Amniotic epithelial cell (primary cell): ENCODE measurements at places on chromosomes 5 and 9.

- DNase-seq = no peak
Observed at GRCh38 chr9:99050924-99051323, 54.0 kb upstream of the TGFBR1 start.

DNA sequence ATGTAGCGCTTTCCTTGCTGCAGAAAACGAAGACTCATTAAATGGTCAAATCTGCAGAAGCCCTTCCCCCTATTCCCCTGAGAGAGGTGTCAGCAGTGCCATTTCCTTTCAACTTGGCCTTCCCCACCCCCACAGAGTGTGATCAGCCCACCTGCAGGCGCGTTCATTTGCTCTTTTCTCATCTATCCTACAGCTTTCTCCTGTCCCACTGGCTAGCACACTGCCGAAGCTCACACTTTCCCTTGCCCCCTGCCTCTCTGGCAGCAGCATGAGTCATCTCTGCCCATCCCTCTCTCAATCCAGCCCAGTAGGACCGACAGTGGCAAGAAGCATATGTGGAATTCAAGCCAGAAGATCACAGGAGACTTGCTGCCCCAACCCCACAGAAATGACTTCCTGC is 213.8 kb downstream of the FAM114A2 start:
- DNase-seq = no peak

DNA sequence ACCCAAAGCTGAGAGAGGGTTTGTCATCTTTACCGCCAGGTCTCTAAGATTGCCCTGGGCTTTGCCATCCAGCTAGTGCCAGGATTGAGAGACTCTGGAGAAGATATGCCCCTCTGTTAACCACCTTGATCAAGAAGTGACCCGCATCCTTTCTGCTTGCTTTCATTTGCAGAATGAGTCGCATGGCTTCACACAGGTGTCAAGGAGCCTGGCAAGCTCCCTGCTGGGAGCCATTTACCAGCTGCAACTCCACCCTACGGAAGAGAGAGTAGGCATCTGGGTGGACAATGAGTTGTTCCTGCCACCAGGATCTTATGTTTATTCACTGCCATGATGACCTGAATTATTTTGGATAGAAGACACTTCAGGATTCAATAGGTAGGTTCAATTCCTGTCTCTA is 43.0 kb downstream of the HSD17B3 start:
- no peak for DNase-seq

DNA sequence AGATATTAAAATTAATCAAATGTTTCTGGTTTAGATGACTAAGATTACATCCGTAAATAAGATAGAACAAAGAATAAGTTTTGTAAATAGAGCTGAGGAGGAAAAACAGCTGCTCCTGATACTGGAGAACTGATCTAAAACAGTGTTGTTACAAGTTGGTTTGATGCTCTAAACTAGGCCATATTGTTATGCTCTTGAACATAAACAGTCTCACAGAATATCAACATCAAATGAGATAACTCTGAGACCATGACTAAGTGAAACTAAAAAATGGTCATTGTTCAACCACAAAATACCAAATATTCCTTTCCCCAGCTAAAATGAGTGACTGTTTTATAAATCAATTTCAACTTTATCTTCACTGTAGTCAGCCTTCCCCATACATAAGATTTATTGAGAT is 16.5 kb upstream of the SRFBP1 start:
- DNase-seq = peak; percentile 31

- no peak for DNase-seq
Observed at GRCh38 chr5:3393920-3394597, 201.6 kb upstream of the IRX1 start.

GRCh38 chr9:114429488-114429887 is 41.7 kb upstream of the AKNA start:
- DNase-seq = no peak

DNA sequence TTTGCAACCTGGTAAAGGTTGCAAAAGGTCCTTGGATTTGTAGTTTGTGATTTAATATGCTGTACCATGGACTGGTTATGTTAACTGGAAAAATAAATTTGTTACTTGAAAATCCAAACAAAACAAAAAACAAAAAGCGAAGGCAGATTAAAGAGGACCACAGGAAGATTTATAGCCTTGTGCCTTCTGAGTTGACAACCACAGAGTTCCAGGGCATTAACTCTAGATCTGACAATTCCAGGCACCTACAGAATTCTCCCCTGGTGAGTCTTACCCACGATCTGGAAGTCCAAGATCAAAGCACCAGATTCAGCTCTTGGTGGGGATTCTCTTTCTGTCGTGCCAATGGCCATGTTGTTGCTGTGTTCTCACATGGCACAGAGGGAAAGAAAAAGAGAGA is 107.9 kb upstream of the SELENOP start:
- no peak for DNase-seq

GRCh38 chr5:108681079-108681921 is 66.4 kb upstream of the FER start:
- DNase-seq = peak; percentile 76

DNA sequence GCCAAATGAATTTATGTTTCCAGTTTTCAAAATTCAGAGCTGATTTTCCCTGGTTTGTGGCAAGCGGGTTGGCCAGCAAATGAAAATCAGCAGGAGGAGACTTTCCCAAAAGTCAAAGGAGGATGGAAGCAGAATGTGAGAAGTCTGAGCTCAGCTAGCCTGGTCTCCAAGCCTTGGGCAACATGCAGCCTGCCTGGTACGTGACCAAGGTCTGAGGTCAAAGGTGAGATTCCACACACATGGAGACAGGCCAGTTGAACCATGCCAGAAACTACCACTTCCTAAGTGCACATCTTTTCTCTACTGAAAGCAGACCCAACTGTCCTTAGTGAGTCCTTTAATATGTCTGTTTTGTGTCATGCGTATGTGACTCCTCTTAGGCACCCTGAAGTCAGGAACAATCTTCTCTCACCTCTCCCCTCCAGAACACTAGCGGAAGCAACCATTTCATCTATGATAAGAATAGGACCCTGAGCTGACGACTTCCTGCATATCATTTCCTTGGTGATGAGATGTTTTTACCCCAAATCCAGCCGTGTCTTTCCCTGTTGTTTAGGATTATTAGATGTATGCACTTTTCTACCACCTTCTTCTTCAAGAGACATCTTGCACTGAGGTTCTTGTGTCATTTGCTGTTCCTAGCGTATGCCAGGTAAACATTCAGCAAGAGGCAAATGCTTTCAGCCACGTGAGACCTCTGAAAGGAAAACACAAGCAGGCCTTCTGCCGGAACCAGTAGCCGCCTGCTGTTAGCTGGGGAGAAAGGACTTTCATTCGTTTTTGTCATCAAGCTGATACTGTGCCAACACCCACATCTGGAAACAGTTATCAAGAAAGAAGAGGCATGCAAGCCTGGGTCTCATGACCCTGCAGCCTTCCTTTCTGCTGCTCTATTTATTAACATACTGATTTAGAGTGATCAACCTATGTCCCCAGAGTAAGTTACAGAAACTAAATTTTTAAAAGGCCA is 9.7 kb upstream of the TGFBI start:
- peak; percentile 91 for DNase-seq

GRCh38 chr9:13330396-13331004 is 51.0 kb upstream of the MPDZ start:
- peak; percentile 3 for DNase-seq

- no peak for DNase-seq
Observed at GRCh38 chr5:79011869-79012268, 26.8 kb upstream of the ARSB start.

DNA sequence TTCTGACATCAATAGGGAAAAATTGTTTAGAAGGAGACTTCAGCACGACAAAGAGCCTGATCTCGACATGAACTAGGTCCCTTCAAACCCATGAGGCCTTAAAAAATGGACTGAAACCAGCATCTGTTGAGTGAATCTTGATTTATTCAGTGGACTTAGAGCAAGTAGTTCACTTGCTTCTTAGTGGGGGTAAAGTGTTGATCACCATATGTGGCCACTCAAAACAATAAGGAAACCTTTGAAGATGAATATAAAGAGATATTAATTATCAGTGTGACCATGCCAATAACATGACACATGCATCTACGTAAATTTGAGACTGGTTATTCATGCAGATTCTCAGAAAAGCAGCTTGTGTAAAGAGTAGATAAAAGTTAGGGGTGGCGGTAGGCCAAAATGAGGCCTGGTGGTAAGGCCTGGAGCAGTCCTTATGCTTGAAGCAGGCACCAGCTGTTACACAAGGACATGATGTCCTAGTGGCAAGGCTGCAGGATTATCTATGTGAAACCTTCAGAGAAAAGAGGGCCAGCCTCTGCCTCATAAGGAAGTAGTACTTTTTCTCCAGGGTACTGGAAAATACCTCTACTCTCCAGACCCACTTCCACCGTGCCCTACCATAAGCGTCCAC is 61.3 kb downstream of the S1PR3 start:
- peak; percentile 54 for DNase-seq

- DNase-seq = no peak
Observed at GRCh38 chr5:78644129-78644528, 4.4 kb downstream of the LHFPL2 start.

GRCh38 chr5:96952118-96952750 is 16.4 kb downstream of the LNPEP start:
- DNase-seq = peak; percentile 48

DNA sequence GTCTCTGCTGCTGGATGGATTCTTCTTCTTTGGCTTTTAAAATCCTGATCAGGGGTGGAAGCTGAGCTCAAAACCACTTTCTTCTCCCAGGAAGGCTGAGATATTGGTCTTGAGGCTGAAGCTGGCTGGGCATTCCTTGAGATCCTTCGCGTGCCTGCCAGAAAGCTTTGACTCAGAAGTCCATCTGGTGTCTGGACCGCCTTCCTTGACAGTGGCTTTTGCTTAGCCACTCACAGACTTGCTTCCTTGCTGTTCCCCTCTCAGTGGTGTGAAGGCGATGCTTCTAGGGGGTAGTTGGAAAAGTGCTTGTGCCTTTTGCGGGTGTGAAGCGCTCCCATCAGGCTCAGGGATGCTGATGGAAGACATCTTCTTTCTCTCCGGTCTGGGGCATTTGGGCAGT is 45.9 kb downstream of the RGS3 start:
- peak; percentile 57 for DNase-seq

- DNase-seq = no peak
Observed at GRCh38 chr5:180395540-180396274, 42.6 kb upstream of the GFPT2 start.

GRCh38 chr5:168883281-168883741 is 304.1 kb upstream of the PANK3 start:
- no peak for DNase-seq

- DNase-seq = no peak
Observed at GRCh38 chr5:142129446-142130066, 21.0 kb downstream of the NDFIP1 start.

DNA sequence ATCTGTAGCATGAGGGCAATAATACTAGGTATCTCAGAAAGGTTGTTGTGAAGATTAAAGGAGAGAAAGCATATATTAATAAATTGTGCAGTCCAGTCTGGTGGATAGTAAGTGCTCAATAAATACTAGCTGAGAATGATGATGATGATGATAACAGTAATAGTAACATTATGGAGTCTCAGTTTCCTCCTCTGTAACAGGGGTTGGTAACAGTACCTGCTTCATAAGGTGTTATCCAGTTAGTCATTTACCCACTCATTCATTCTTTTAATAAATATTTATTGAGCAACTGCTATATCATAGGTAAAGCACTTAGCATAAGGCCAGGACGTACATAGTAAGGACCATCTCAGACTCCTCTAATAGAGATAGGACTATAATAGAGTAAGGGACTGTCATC is 7.6 kb downstream of the SLC6A7 start:
- DNase-seq = no peak

GRCh38 chr9:121368138-121368522 is 1.9 kb downstream of the STOM start:
- no peak for DNase-seq

- peak; percentile 61 for DNase-seq
Observed at GRCh38 chr9:116644091-116644688, 42.9 kb upstream of the TRIM32 start.
